ENCODE measurements at places on chromosomes 13 and 19. TPM values are rescaled to one million over a fixed set of nuclear protein-coding genes. Genes with fewer than 3 reads are reported as not detected.

CEACAM1 gene
- polyA plus RNA-seq, result 2.2 TPM

ZNF724 gene
- 2.6 TPM for polyA plus RNA-seq

PRR19 gene
- polyA plus RNA-seq, result 0.25 TPM

DNA sequence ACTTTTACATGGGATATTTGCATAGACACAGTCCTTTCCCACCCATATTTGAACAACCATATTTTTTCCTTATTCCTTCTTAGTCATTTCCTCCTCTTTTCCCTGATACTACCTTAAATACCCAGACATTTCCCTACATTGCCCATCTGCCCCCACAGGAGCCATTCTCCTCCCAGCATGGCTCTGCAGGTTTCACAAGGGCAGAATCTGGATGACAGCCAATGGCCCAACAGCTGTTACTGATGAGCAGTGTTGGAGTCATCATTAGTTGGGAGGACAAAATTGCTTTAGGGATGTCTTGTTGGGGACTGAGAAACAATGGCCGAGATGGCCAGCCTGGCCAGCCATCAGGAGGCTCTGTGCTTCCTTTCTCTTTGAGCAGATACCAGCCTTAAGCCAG, 209.5 kb downstream of the KLF5 start:
- no peaks in the 10 kb centered on the region for H3K36me3 ChIP-seq
- no peaks in the 10 kb centered on the region for H3K27me3 ChIP-seq
- peaks cover 13% of the 10 kb centered on the region for H3K4me1 ChIP-seq
- DNase-seq, result peak; percentile 59

DNA sequence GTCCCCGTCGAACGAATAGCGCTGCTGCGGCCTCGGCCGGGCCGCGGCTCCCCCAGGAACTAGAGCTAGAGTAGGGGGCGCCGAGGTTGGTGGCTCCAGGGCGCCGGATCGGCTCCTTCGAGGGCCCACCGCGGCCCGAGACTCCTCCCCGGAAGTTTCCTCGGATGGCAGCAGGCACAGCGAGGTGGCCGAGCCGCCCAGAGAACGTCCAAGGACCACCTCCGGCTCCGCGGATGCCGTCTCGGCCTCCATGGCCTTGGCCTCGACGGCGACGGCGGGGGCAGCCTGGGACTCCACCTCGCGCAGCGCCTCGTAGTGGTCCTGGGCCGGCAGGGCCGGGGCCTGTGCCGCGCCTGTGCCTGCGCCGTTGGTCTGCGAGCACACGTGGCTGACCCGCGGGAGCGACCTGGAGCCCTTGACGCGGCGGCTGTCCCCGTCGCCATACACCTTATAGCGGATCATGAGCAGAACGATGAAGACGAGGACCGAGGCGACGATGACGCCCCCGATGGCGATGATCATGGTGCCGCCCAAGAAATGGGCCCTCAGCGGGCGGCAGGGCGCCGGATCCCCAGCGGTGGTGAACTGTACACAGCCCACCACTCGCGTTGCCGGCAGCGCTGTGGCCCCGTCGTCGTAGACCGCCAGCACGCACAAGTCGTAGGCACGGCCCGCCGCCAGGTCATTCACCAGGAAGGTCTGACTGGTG, 11.8 kb downstream of the IFNL1 start:
- H3K36me3 ChIP-seq, result no peaks in the 10 kb centered on the region
- no peak overlapping the region for H3K27ac ChIP-seq
- H3K4me1 ChIP-seq, result no peaks in the 10 kb centered on the region

DNA sequence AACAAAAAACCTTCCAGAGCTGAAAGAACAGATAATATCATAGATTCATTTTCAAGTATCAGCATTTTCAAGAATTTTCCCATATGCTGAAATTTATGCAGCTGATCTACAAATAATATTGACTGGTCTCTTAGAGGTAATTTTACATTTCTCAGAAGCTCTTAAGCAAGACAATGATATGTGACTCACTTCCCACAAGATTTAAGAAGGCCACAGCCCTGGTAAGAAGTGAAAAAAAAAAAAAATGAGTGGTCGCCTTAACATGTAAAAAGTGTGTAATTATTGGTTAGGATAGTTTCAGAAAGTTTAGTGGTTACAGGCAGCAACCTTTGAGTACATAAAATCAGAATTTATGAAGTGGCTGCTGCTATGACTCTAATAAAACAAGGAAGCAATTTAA, 54.5 kb downstream of the NUFIP1 start:
- peak; percentile 5 for DNase-seq
- no peak overlapping the region for H3K4me3 ChIP-seq
- no peaks in the 10 kb centered on the region for H3K36me3 ChIP-seq
- no peaks in the 10 kb centered on the region for H3K27me3 ChIP-seq
- H3K4me1 ChIP-seq, result peaks cover 12% of the 10 kb centered on the region
